ENCODE measurements at places on chromosomes 12 and 14. TPM values are rescaled to one million over a fixed set of nuclear protein-coding genes. Genes with fewer than 3 reads are reported as not detected.
A peak's percentile ranks its signal among the peaks of the same experiment; 100 is the strongest.

- no peak overlapping the region for H3K27ac ChIP-seq
- no peaks in the 10 kb centered on the region for H3K36me3 ChIP-seq
- no peaks in the 10 kb centered on the region for H3K4me1 ChIP-seq
- no peak overlapping the region for H3K4me3 ChIP-seq
- H3K27me3 ChIP-seq: peaks cover 3% of the 10 kb centered on the region
- DNase-seq: no peak
Observed at GRCh38 chr12:68207276-68207675, 18.3 kb downstream of the IL26 start.

- H3K36me3 ChIP-seq: no peaks in the 10 kb centered on the region
- H3K4me3 ChIP-seq: no peak overlapping the region
- H3K27ac ChIP-seq: no peak overlapping the region
- H3K4me1 ChIP-seq: no peaks in the 10 kb centered on the region
- no peaks in the 10 kb centered on the region for H3K27me3 ChIP-seq
- no peak for DNase-seq
Observed at GRCh38 chr14:105907276-105907675, 380.9 kb downstream of the TMEM121 start.

KRT2 gene
- not detected for total RNA-seq

DNA sequence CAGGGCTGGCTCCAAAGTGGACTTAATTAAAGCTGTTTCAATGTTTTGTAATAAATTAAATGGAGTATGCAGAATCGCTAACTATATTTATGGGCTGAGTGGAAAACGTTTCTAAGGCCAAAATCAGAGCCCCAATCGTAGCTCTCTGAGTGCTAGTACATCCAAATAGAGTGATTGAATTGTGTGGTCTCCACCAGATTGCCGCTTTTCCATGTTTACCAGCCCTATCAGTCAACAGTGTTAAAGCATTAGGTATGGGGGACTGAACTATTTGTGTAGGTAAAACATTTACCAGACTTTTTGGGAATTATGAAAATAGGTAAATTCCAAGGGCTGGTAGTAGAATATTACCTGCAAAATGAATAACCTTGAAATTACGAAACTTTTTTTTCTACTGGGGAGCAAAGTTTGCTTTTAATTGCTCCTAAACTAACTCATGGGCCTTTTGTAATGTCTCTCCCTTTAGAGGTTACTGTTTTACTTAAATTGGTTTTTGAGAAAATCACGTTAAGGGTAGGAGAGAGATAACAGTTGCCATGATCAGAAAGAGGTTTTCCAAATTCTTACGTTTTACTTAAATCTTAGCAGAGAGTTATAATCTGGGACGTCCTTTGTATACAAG lies 28.0 kb upstream of the METAP2 start:
- no peaks in the 10 kb centered on the region for H3K36me3 ChIP-seq
- H3K27ac ChIP-seq: no peak overlapping the region
- no peaks in the 10 kb centered on the region for H3K4me1 ChIP-seq
- no peaks in the 10 kb centered on the region for H3K27me3 ChIP-seq

GRCh38 chr14:37816135-37816534 lies 220.7 kb downstream of the TTC6 start:
- H3K4me1 ChIP-seq: no peaks in the 10 kb centered on the region
- no peak for DNase-seq
- H3K36me3 ChIP-seq: no peaks in the 10 kb centered on the region
- no peak overlapping the region for H3K27ac ChIP-seq
- H3K4me3 ChIP-seq: no peak overlapping the region
- no peaks in the 10 kb centered on the region for H3K27me3 ChIP-seq

- no peaks in the 10 kb centered on the region for H3K36me3 ChIP-seq
- DNase-seq: no peak
- H3K4me3 ChIP-seq: no peak overlapping the region
- H3K27ac ChIP-seq: no peak overlapping the region
Observed at GRCh38 chr14:82536566-82536965, 1002.9 kb upstream of the SEL1L start.

GRCh38 chr14:38583471-38583870 lies 327.6 kb upstream of the CLEC14A start:
- H3K36me3 ChIP-seq: no peaks in the 10 kb centered on the region
- no peaks in the 10 kb centered on the region for H3K27me3 ChIP-seq
- DNase-seq: no peak
- H3K4me1 ChIP-seq: no peaks in the 10 kb centered on the region

DNA sequence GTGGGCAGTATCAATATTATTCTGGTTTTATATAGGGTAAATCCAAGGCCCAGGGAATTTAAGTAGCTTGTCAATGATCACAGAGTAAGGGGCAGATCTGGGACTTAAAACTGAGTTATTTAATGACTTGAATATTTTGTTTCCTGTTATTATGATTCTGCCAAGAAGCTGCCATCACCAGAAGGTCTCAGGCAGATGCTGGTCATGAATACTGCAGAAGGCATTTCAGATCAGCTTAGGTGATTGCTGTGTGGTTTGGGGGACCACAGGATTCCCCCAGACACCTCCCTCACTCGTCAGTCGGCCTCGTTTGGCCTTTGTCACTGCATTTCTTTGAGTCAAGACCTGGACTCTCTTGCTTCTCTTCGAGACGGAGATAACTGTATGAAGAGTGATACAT lies 47.7 kb upstream of the EVL start:
- no peaks in the 10 kb centered on the region for H3K27me3 ChIP-seq
- H3K4me3 ChIP-seq: no peak overlapping the region
- DNase-seq: no peak

KRT78 gene
- not detected for total RNA-seq

- no peaks in the 10 kb centered on the region for H3K36me3 ChIP-seq
- no peaks in the 10 kb centered on the region for H3K4me1 ChIP-seq
- DNase-seq: no peak
- no peak overlapping the region for H3K4me3 ChIP-seq
Observed at GRCh38 chr12:120342175-120343038, 14.8 kb upstream of the PLA2G1B start.

- no peak for DNase-seq
- no peaks in the 10 kb centered on the region for H3K36me3 ChIP-seq
- no peaks in the 10 kb centered on the region for H3K4me1 ChIP-seq
- H3K27me3 ChIP-seq: no peaks in the 10 kb centered on the region
- H3K27ac ChIP-seq: no peak overlapping the region
- peak overlapping the region; percentile 68 for H3K4me3 ChIP-seq
Observed at GRCh38 chr14:79279645-79280597, 931.4 kb downstream of the DIO2 start.

DNA sequence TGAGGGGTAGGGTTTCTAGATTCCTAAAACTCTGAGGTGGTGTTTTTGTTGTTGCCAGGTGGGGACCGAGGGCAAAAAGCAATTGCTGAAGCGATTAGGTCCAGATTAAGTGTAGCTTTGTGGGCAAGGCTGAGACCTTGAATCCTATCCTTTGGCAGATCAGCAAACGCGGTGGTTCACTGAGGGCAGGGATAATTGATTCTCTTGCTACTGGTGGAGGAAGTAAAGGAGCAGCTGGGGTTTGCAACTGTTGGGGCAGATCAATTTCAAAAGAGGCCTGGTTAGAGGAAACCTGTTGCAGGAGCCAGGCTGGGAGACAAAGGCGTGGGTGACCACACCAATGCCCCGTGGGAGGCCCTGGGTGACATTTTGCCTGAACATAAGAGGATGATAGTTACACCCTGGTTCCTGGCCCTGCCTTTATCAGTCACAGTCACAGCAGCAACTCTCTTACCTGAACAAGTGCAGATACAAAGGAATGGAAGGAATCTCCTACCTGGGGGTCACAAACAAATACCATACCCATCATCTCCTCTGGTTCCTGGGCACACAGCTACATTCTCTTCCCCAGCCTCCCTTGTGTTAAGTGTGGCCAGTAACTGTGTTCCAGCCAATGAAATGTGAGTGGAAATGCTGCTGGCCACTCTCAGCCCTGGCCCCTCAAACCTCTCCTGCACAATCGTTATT lies 43.3 kb upstream of the RASSF3 start:
- H3K4me3 ChIP-seq: no peak overlapping the region
- no peaks in the 10 kb centered on the region for H3K27me3 ChIP-seq
- no peaks in the 10 kb centered on the region for H3K4me1 ChIP-seq
- H3K27ac ChIP-seq: no peak overlapping the region
- no peak for DNase-seq

DNA sequence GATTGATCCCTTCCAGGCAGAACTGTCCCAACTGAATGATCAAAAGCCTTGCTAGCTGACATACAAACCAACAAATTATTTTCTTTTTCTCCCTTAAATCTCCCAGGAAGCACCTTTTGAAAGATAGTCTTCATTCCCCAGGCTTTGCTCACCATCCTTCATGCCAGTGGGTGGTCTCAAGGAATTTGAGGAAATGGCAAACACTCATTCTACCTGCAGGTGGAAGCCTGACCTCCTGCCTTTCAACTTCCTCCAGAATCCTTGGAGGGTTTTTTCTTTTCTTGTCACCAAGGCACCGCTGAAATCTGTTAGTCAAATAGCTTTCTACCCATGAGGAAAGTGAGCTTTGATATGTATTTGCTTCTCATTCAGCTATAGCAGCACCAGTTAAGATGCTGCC lies 128.5 kb downstream of the WIF1 start:
- H3K27ac ChIP-seq: no peak overlapping the region
- H3K4me3 ChIP-seq: no peak overlapping the region
- no peaks in the 10 kb centered on the region for H3K4me1 ChIP-seq
- no peak for DNase-seq
- H3K36me3 ChIP-seq: no peaks in the 10 kb centered on the region

ASCL1 gene
- total RNA-seq: not detected

DNA sequence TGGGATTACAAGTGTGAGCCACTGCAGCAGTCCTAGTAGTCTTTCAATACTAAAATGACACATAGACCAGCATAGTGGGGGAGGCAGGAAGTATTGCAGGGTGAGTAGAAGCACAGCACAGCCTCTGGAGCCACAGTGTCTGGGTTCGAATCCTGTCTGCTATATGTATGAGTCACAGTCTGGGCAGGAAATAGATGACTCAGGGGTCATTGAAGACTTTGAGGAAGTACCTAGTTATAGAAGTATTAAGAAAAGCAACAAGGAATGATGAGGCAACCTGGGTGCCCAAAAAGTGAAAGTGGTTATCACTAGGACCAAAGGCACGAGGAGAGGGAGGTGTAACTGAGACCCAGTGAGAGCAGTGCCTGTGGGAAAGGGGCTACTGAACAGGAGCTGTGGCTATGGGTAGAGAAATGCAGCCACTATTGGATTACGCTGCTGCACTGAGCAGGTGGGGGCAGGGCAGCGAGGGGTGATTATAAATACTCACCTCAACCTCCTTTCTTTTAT lies 124.0 kb downstream of the PDE3A start:
- no peak for DNase-seq
- H3K4me1 ChIP-seq: no peaks in the 10 kb centered on the region
- no peak overlapping the region for H3K4me3 ChIP-seq
- H3K27me3 ChIP-seq: no peaks in the 10 kb centered on the region

DDX47 gene
- 105 TPM for total RNA-seq

DNA sequence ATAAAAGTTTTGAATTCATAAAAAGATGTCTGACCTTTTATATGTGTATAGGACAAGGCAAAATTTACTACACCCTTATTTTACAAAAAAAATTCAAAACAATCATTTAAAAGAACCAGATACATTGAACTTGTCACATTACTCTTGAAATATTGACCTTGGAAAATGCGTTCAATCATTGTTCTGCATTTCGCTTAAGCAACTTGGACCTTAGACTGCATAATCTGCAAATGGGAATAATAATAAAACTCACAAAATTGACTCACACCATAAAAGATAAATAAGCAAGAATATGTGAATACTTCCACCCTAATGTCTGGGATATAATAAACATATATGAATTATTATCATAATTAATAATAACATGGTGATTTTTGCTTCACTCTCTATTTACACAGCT lies 69.4 kb upstream of the PTPRB start:
- no peaks in the 10 kb centered on the region for H3K36me3 ChIP-seq
- H3K27me3 ChIP-seq: no peaks in the 10 kb centered on the region
- no peak for DNase-seq
- H3K4me3 ChIP-seq: no peak overlapping the region

- DNase-seq: no peak
- no peaks in the 10 kb centered on the region for H3K4me1 ChIP-seq
- peak overlapping the region; percentile 72 for H3K4me3 ChIP-seq
- H3K27ac ChIP-seq: peak overlapping the region; percentile 81
- H3K36me3 ChIP-seq: no peaks in the 10 kb centered on the region
Observed at GRCh38 chr12:402029-402389, 565 bp downstream of the CCDC77 start.

STXBP6 gene
- total RNA-seq: 13.8 TPM

DNA sequence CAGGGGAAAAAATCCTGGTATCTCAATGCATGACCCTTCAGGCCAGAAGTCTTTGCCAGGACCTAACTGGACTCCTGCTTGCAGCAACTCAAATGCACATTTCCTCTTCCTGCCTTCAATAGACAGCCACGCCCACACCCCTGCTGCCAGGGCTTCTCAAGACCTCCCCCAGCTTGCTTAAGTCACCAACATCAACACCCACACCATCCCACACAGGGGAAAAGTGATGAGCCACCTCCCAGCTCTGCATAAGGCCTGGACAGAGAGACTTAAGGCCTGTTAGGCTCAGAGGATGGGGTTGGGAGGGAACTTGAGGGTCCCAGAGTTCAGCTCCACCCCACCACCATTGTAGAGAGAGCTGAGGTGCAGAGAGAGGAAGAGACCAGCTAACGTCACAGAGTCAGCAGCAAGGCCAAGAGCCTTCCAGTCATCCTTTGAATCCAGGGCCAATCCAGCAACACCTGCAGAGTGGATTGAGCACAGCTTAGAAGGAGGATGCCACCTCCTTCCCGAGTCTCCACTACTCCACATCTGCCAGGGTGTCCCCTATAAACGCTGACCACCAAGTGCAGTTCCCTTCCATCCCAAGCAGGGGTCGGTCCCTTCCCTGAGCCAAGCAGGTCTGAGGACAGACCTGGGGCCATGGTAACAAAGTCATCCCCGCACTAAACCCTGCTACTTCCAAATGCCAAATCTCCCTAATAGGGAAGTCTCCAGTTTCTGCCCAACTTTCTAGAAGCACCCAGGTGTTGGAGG lies 50.0 kb downstream of the KDM2B start:
- H3K4me3 ChIP-seq: no peak overlapping the region
- peaks cover 3% of the 10 kb centered on the region for H3K4me1 ChIP-seq
- no peaks in the 10 kb centered on the region for H3K27me3 ChIP-seq
- H3K36me3 ChIP-seq: no peaks in the 10 kb centered on the region

- H3K27me3 ChIP-seq: no peaks in the 10 kb centered on the region
- DNase-seq: no peak
- peak overlapping the region; percentile 86 for H3K27ac ChIP-seq
- H3K4me3 ChIP-seq: no peak overlapping the region
- H3K4me1 ChIP-seq: no peaks in the 10 kb centered on the region
- no peaks in the 10 kb centered on the region for H3K36me3 ChIP-seq
Observed at GRCh38 chr12:49019443-49020324, 1.1 kb upstream of the PRKAG1 start.

- H3K27me3 ChIP-seq: no peaks in the 10 kb centered on the region
- H3K4me1 ChIP-seq: no peaks in the 10 kb centered on the region
- H3K4me3 ChIP-seq: no peak overlapping the region
- DNase-seq: peak; percentile 74
- H3K36me3 ChIP-seq: no peaks in the 10 kb centered on the region
Observed at GRCh38 chr14:54653712-54654469, 87.0 kb downstream of the SAMD4A start.

- no peak for DNase-seq
- no peak overlapping the region for H3K27ac ChIP-seq
- H3K4me1 ChIP-seq: no peaks in the 10 kb centered on the region
Observed at GRCh38 chr12:89072294-89073026, 279.8 kb downstream of the DUSP6 start.

LRRC43 gene
- 3.3 TPM for total RNA-seq

ZDHHC22 gene
- not detected for total RNA-seq

RHNO1 gene
- total RNA-seq: 26.3 TPM

CSRP2 gene
- total RNA-seq: 69.0 TPM

- no peak for DNase-seq
- no peaks in the 10 kb centered on the region for H3K27me3 ChIP-seq
- no peaks in the 10 kb centered on the region for H3K36me3 ChIP-seq
- H3K27ac ChIP-seq: no peak overlapping the region
Observed at GRCh38 chr14:97626088-97626487, 828.9 kb downstream of the VRK1 start.

All from uterus (tissue), 4 donors.